ENCODE measurements at places on chromosomes 5 and 9.

GRCh38 chr5:136133922-136134379 is 1.3 kb downstream of the SMAD5 start:
- DNase-seq = no peak

DNA sequence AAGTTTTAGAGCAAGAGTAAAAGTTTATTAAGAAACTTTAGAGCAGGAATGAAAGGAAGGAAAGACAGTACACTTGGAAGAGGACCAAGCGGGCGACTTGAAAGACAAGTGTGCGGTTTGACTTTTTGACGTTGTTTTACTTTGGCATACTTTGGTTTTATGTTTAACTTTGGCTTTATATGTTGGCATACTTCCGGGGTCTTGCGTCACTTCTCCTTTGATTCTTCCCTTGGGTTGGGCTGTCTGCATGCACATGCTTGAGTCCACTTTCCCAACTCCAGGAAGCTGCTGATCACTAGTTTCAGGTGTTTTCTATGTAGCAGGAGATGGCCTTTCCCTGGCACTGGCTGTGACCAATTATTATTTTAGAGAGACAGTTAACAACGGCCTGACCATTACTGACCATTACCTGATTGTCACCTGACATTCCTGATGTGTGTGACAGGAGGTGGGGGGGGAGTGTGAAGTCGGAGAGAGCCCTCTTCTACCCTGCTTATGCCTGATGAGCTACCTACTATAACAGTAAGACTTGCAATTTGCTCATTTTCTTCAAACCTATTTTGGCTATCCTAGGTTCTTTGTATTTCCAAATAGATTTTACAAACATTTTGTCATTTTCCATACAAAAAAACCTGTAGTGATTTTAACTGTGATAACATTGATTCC is 45.5 kb downstream of the TNFSF8 start:
- no peak for DNase-seq

- no peak for DNase-seq
These were observed at the start of gene SLC23A1 for GRCh38 chr5:139383275-139383992. Gene SLC23A1, minus strand, starts transcription at chr5:139383297. Its CDS starts 44 bp downstream, at chr5:139383253.

GRCh38 chr9:8605096-8605495 is 805.5 kb upstream of the DMAC1 start:
- no peak for DNase-seq

- no peak for DNase-seq
These were observed 187.7 kb downstream of the TLE4 start for GRCh38 chr9:79759460-79759859.

GRCh38 chr5:176601901-176602482 is 8.0 kb downstream of the GPRIN1 start:
- no peak for DNase-seq

DNA sequence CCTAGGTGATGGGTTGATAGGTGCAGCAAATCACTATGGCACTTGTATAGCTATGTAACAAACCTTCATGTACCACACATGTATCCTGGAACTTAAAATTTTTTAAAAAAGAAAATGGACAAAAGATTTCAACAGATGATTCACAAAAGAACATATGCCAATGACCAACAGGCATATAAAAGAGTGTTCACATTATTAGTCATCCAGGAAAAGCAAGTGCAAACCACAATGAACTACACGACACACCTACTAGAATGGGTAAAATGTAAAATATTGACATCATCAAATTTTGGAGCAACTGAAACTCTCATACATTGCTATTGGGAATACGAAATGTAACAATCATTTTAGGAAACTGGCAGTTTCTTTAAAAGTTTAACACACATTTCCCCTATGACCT is 109.9 kb downstream of the YIPF5 start:
- DNase-seq = no peak

DNA sequence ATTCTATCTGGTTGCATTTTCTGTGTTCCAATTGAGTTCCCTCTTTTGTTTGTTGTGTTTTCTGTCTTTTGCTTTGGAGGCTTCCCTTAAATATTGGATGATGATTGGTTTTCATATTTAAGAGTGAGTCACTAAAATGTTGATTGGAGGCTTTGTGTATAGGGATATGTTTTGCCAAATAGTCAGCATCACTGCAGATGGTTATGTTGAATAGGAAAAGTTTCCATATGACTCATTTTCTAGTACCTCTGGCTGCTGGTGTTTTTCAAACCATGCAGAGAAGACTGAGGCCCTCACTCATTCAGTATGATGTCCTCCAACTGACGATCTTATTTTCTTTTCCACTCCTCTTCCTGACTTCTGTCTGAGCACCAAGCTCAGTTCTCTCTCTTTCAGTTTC is 1290.0 kb downstream of the EFNA5 start:
- DNase-seq = no peak

GRCh38 chr5:158821331-158821730 is 278.4 kb downstream of the EBF1 start:
- no peak for DNase-seq

DNA sequence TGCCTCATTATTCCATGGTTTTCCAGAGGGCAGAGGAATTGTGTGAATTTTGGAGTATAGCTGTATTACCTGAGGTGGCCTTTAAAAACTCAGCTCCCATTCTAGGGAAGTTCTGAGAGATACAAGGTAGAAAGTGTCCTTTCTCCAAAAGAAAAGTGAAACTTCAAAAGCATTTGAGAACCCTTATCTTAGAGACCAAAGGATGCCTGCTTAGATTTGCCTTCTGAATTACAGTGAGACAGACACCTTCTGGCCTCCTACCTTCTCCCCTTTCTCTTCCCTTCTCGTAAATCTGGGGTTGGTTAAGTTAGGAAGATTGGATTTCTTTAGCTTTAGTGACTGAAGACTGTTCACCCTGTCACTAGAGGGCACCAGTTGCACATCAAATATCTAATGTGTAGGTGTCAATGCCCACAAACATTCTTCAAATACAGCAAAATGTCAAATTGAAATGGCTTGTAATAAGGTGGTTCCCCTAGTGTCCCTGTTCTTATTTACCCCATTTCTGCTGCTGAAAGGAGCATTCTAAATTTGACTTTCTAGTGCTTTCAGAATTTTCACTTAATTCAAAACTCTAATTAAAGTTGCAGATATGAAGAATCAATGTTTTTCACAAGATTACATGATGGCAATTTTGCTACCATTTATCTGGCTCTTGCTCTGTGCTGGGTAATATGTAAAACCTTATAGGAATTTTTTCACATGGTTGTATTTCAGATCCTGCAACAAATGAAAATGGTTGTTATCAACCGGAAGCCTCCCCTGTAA is 46.7 kb downstream of the PRRC1 start:
- DNase-seq = peak; percentile 48

DNA sequence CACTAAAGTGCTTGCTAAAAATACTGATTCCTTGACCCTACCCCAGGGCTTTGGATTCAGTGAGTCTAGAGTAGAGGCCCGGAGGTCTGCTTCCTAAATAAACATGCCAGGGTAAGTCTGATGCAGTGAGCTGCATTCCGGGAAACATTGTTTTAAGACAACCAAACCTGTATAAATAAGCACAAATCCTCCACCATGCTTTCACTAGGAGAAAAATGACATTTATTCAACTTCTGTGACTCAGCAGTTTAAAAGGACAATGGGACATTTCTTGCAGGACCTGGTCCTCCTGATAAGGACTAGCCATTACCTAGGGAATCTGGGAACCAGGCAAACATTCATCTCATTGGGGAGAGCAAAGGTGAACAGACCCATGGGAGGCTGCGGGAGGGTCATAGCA is 335.3 kb downstream of the MLLT3 start:
- no peak for DNase-seq

DNA sequence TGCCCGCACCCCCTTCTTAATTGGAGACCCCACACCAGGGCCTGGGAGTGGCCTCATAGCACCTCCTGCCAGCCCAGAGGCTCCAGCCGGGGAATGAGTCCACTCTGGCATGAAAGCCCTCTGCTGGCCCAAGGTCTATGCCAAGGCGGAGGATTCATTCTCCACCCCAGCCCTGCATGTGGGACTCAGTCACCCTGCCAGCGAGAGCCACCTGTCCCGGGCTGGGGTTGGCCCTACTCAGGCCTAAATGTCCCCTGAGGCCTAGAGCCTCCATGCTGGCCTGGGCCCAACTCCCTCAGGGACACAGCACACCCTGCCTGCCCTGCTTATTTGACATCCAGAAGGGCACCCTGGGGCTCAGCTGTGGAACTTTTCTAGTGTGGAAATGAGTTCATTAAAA is 1.0 kb upstream of the RAPGEF1 start:
- no peak for DNase-seq

DNA sequence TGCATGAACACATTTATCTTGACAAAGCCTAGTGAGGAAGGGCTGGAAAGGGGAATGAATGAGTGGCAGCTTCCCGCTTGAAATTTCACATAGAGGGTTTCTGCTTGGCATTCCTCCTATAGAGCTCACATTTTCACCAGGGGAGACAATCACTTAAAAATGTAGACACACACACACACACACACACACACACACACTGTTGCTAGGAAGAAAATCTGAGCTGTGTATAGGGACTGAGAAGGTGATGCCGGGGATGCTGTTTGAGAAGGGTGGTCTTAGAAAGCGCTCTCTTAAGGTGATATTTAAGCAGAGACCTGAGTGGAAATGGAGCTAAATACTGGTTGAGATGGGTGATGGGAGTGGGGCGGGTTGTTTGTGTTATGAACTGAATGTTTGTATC is 70.4 kb downstream of the LRRC70 start:
- DNase-seq = no peak

DNA sequence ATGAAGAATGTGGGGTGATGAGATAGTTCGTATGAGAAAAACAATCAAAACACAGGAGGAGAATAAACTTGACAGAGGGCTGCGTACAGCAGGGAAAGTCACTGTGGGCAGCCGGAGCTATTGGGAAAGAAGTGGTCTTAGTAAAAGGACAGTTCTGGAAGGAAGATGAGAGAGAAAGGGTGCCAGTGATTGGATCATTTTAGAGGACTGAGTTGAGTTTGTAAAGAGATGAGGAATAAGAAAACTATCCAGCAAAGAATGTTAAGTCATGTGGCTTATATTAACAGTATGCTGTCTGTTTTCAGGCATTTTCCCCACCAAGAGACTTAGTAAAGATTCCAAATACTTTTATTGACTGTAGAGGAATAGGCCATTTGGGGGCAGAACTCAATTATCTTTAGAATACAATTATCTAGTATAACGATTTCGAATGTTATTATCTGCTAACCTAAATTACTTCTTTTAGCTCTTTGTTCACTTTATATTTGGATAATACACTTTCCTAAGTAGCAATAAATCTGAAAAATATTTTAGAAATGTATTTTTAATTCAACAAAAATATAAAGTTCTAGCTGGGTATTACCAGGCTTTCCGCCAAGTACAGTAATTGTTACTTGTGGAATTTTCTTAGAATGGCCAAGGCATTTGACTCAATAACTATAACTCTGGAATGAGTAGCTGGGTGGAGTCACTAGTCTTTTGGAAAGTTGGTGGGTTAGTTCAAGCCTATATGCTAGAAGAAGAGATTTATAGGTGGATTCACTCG is 15.5 kb upstream of the LOX start:
- DNase-seq = no peak

DNA sequence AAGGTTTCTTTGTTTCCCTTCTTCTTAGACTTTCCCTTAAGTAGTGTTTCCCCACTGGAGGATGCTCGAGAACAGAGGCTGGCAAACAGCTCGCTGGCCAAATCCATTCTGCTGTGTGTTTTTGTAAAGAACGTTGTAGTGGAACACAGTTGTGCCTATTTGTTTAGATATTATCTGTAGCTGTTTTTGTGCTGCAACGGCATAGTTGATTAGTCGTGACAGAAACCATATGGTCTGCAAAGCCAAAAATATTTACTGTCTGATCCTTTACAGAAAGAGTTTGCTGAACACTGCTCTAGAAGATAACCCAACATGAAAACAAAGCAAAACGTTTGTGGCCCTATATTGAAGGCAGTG is 47.0 kb upstream of the EGFLAM start:
- DNase-seq = no peak

DNA sequence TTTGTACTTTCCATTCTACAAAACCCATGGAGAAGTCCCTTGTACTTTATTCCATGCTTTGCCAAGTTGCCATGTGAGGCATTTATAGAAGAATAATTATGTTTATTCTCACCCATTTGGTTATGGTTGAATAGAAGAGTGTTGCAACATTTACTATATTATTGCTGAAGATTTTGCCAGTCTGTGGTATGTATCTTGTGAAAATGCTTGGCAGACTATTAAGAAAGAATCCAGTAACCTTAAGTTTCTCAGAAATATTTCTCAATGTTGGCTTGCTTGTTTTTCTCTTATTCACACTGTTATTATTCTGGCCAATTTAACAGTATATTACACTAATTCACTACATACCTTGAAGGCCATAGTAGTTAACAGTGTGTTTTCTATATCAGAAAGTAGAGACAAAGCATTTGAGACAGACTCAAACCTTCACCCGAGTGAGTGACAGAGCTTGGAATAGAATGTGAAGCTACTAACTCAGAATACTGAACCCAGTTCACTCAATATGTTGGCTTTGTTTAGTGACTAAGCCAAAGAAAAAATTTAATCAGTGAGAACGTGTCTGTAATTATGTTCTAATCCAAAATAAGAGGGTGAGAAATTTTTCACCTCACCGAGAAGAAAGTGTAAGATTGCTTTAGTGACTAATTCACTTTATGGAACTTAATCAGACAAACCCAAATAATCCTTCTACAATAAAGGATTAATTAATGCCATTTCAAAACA is 184.4 kb downstream of the CWC27 start:
- DNase-seq = no peak

- DNase-seq = no peak
These were observed 401.9 kb upstream of the GRIA1 start for GRCh38 chr5:153088538-153088937.

- DNase-seq = no peak
These were observed 153.9 kb downstream of the GPBP1 start for GRCh38 chr5:57327561-57328367.

DNA sequence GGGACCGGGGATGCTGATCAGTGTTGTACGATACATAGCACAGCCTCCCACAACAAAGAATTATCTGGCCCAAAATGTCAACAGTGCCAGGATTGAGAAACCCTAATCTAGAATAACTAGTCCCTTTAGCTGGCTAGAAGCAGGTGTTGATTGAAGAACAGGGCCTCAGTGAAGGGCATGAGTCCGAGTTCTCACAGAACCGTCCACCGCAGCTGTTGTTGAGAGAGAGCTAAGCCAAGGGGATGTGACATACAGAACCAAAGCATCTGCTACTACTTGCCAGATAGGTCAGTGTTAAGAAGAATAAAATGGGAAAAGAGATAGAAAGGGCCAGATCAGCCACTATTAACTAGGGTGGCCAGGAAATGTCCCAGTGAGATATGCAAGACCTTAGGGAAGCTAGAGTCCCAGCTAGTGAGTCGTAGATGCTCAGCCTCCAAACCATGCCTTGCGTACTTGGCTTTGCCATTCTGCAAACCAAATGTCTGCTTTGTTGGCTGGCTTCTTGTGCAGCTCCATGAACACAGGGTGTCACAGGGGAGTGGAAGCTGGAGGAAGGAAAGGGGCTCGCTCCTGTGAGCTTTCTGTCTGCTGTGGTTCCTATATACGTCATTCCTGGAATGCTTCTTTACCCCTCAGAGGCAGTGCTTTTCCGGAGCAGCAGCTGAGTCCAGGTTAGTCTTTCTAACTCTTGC is 68.9 kb downstream of the FBXO38 start:
- no peak for DNase-seq

Measured in CD4-positive, alpha-beta T cell treated with Interleukin-6 at 100 ng/mL for 8 hours (primary cell).